ENCODE measurements at places on chromosomes 13 and 19.

DNA sequence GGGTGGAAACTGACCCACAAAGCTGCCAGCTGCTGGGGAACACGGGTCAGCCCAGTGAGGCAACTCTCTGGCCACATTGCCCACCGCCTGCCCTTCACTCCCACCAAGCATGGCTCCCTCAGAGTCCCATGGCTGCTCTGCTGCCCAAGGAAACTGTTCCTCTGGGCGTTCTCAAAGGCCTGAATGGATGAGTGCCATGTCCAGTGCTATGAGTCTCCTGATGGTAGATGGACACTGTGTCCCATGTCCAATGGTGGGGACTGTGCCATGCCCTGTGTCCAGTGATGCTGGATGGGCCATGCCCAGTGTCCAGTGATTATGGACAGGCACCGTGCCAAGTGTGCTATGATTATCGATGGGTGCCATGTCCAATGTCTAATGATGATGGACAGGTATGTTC is 88.8 kb downstream of the ANKRD10 start:
- no peak for DNase-seq

- peak; percentile 43 for DNase-seq
These were observed 581.3 kb downstream of the DACH1 start for GRCh38 chr13:71285700-71286099.

GRCh38 chr13:30711375-30711774 is 24.0 kb upstream of the ALOX5AP start:
- no peak for DNase-seq

GRCh38 chr19:49422407-49423070 is 702 bp downstream of the PTH2 start:
- DNase-seq, result no peak

DNA sequence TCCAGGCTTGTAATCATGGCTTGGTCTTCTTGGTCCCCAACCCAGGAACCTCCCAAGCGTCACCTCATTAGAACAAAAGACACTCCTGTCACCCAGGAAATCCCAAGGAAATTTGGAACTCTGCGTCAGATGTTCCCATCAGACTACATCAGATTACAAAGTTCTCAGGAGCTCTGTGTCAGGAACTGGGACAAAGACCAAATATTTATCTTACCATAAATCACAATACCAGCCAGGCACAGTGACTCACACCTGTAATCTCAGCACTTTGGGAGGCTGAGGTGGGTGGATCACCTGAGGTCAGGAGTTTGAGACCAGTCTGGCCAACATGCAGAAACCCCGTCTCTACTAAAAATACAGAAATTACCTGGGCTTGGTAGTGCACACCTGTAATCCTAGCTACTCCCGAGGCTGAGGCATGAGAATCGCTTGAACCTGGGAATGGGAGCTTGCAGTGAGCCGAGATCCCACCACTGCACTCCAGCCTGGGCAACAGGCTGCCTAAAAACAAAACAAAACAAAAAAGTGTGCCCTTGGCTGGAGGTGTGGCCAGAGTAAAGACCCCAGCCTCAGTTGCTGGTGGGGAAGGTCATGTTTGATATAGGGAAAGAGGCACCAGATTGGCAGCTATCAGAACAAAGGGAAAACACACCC is 16.7 kb upstream of the CCDC124 start:
- DNase-seq, result no peak

DNA sequence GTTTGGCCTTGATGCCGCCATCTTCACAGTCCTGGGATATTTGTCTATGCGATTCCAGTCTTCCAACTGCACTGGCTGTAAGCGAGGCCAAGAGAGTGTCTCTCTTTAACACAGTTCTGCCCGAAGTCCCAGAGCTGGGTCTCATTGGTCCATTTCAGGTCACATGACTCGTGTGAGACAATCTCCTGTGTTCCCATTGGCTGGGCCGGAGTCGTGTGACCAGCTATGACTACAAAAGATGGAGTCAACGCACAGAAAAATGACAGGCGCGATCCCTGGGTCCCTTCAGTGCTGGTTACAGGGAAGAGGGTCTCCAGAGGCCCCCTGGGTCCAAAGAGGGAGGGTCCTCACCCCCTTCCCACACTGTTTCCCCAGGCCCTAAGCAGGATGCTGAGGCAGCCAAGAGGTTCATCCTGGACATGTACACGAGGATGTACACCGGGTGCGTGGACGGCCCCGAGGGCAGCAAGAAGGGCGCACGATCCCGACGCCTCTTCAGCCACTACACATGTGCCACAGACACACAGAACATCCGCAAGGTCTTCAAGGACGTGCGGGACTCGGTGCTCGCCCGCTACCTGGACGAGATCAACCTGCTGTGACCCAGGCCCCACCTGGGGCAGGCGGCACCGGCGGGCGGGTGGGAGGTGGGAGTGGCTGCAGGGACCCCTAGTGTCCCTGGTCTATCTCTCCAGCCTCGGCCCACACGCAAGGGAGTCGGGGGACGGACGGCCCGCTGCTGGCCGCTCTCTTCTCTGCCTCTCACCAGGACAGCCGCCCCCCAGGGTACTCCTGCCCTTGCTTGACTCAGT is 15.9 kb upstream of the S1PR4 start:
- peak; percentile 79 for DNase-seq

DNA sequence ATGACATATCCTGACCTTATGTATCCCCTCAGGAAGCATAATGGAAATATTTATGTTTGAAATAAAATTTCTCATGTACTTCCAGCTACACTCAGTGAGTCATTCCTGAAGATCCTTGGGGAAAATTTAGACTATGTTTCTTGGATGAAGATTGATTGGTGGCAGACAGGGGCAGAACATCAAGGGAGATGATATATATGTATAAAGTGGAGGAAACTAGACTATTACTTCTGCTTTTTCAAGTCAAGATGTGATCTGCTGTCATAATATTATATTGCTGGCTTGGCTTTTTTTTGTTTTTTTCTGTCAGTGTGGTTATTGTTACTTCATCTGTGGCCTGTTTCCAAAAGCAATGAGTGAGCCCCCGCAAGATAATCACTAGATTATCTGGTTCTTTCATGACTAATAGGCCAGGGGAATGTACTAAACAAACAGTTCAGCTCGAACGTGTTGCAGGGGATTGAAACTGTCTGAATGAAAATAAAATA is 87.2 kb upstream of the TNFSF11 start:
- no peak for DNase-seq

DNA sequence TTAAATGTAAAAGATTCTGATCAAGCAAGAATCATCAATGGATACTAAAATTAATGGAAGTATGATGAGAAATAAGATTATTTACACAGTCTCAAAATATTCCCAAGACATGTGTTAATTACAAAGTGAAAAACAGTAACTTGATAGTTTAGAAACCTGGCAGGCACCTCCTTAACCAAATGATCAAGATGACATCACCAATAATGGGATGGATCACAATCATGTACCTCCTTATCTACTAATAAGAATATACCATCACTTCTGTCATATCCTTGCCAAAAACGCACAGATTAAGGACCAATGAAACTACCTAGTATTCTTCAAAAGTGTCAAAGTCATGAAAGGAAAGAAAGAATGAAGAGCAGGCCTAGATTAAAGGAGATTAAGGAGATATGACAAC is 30.0 kb downstream of the TSC22D1 start:
- no peak for DNase-seq

DNA sequence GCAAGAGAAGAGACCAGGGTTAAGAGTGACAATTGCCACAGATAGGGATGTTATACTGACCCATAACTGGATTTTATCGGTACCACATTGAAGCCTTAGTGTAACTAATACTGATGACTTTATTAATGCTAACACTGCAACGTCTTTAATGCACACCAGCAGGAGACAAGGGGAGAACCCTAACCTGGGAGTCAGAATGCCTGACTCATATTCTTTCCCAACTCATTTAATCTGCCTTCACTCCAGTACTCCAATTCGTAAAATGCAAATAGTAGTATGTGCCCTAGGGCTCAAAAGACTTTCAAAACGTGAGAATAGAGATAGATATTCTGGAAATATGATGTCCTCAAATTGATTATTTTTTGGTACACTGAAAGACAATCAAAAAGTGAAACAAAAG is 62.4 kb downstream of the GPC6 start:
- no peak for DNase-seq

GRCh38 chr19:46373491-46374359 is 26.8 kb downstream of the PPP5C start:
- DNase-seq, result no peak

- no peak for DNase-seq
These were observed 7.3 kb downstream of the PTGIR start for GRCh38 chr19:46617601-46618000.

DNA sequence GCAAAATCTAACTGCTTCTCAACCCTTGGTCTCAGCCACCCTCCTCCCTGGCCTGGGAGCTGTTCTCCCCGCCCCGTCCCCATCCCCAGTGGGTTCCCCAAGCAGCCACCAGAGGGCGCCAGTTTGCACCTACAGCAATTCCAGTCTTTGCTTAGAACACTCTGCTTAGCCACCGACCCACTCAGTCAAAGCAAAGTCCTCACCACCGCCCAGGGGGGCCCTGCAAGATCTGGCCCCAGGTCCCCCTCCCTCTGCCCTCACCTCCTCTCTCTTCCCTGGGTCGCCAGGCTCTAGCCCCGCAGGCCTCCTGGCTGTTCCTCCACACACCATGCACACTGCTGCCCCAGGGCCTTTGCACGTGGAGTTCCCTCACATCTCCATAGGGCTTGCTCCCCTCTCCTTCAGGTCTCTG is 12.4 kb downstream of the TMEM143 start:
- DNase-seq, result peak; percentile 83

- DNase-seq, result no peak
These were observed 246.1 kb downstream of the DCT start for GRCh38 chr13:94233401-94233800.

- no peak for DNase-seq
These were observed 33.2 kb upstream of the PNMA8B start for GRCh38 chr19:46528601-46529590.
